ENCODE measurements at places on chromosomes 4 and X.

- no peak for DNase-seq
These were observed 330.9 kb downstream of the CXXC4 start for GRCh38 chr4:104163820-104164219.

- no peak for DNase-seq
These were observed 354.1 kb downstream of the GPM6A start for GRCh38 chr4:175457956-175458355.

GRCh38 chr4:76016393-76016792, 6.9 kb downstream of the CXCL10 start:
- no peak for DNase-seq

GRCh38 chrX:133970076-133970475, 15.3 kb downstream of the GPC3 start:
- DNase-seq, result no peak

- DNase-seq, result no peak
These were observed 644.2 kb downstream of the FSTL5 start for GRCh38 chr4:161519611-161520010.

DNA sequence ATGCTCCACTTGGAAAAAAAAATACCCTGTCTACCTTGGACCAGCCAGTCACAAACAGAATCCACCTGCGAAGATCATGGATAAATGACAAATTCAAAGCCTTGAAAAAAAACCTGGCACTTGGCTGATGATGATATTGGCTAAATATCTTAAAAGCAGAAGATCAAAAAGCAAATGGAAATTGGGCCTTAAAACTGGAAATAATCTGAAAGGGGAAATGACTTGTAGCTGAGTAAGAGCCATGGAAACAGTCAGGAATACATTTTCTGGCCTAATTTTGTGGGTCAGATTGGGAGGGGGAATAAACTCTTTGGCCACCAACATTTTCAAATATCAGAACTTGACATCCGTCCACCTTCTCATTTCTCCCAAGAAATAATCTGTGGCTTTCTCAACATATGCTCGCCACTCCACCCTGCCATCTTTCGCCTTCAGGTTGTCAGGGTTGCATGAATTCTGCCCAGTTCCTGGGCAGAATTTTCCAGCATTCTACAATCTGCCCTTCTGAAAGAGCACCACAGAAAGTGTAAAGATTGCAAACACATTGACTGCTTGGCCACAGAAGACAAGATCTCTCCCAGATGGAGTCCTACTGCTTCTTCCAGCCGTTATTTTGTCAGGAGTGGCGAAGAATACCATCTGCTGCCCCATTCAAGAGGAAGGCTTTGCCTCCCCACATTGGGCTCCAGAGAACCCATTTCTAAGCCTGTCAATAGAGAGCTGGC, 1.7 kb upstream of the NDP start:
- DNase-seq, result no peak

GRCh38 chr4:79253924-79254323, 71.9 kb downstream of the NAA11 start:
- no peak for DNase-seq

All from right lung (tissue), 10 donors.